ENCODE measurements at places on chromosomes 2 and 18.

DNA sequence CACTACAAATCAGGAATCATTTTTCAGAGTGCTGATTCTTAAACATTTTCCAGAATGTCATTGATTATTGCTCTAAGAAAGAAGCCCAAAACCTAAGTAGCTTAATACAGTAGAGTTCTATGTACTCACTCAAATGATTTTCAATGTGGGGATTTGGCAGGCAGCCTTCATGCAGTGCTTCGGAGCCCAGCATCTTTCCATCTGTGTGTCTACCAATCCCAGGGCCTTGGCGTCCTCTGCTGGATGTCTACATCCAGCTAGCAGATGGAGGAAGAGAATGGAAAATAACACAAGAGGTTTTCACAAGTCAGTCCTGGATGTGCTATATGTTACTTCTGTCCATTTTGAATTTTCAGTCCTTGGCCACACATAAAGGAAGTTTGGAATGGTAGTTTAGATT lies 151.8 kb downstream of the RDH14 start:
- DNase-seq: no peak

DNA sequence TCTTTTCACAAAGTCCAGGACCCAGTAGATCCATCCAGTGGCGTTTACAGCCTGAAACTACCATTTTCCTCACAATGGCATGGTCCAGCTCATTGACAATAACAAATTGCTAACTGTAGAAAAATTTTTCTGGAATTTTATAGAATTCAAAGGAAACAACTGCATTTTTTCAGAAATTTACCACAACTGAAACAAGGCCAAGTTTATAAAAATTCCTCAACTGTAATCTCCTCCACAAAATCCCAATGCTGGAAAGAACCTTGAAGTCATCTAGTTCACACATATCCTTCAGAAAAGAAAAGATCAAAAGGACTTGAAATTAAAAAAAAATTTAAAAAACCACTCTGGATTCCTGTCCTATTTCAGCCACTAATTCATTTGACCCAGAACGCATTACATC lies 226.0 kb upstream of the CTAGE1 start:
- no peak for DNase-seq

GRCh38 chr2:53939656-53940055 lies 31.1 kb downstream of the PSME4 start:
- DNase-seq: no peak

DNA sequence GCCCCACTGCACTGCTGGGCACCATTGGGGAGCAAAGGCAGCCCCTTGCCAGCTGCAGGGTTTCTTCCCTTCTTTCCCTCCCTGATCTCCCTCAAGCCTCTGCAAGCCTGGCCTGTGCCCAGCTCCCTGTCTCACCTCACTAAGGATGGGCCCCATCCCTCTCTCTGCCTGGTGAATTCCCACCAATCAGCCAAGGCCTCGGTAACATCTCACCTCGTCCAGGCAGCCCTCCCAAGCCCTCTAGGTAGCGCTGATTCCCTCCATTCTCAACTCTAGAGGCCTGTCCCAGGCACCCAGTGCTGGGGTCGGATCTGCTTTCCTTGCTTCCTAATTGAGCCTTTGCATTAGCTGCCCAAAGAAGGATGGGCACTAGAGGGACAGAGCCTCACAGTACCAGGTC lies 63.0 kb downstream of the CELF4 start:
- DNase-seq: no peak

DNA sequence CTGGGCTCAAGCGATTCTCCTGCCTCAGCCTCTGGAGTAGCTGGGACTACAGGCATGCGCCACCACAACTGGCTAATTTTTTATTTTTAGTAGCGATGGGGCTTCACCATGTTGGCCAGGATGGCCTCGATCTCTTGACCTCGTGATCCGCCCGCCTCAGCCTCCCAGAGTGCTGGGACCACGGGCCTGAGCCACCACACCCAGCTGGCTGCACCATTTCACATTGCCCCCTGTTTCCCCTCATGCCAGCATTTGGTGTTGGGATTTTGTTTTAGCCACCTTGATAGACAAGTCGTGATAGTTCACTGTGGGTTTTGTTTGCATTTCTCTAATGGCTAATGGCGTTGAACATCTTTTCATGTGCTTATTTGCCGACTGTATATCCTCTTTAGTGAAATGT lies 5.8 kb upstream of the COLEC11 start:
- no peak for DNase-seq

DNA sequence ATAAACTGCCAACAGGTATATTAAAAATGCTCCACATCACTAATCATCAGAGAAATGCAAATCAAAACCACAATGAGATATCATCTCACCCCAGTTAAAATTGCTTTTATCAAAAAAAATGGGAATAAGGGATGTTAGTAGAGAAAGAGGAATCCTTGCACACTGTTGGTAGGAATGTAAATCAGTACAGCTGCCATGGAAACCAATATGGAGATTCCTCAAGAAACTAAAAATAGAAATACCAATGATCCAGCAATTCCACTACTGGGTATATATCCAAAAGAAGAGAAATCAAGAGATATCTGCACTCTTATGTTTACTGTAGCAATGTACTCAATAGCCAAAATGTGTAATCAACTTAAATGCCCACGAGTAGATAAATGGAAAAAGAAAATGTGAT lies 40.6 kb downstream of the ZRANB3 start:
- no peak for DNase-seq

GRCh38 chr2:144936442-144936841 lies 416.5 kb upstream of the ZEB2 start:
- DNase-seq: no peak

DNA sequence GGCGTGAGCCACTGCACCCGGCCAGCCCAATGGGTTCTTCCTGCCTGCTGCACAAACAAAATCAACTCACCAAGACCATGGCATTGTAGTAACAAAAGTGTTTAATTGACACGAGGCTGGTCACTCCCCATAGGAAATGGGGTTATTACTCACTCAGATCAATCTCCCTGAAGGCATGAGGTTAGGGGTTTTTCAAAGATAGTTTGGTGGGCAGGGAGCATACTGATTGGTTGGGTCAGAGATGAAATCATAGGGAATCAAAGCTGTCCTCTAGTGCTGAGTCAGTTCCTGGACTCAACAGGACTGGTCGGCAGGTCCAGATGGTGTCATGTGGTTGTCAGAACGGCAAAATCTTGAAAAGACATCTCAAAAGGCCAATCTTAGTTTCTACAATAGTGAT lies 122.1 kb downstream of the TMEM17 start:
- no peak for DNase-seq

DNA sequence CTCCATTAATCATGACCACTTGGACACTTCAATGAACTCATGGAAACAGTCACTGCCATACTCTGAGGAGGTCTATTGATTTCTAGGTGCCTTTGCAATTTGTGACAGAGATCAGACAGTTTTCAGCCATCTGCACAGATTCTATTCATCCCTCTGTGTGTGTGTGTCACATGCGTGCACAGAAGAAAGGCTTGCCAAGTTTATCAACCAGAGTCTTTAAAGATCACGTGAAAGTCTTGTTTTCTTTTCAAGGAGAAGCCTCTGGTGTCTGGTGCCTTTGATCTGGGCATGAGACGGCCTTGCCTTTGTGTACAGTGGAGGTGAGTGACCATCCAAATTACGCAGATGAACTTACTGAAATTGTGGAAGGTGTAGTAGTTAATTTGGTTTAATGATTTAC lies 164.2 kb downstream of the VAPA start:
- DNase-seq: no peak

GRCh38 chr2:129239141-129239540 lies 740.3 kb upstream of the RAB6C start:
- no peak for DNase-seq

- no peak for DNase-seq
These were observed 85.9 kb downstream of the SKA1 start for GRCh38 chr18:50460716-50461115.

- DNase-seq: no peak
These were observed 60.0 kb upstream of the SGPP2 start for GRCh38 chr2:222364285-222364895.

GRCh38 chr2:141933226-141933625 lies 197.6 kb downstream of the LRP1B start:
- DNase-seq: no peak

DNA sequence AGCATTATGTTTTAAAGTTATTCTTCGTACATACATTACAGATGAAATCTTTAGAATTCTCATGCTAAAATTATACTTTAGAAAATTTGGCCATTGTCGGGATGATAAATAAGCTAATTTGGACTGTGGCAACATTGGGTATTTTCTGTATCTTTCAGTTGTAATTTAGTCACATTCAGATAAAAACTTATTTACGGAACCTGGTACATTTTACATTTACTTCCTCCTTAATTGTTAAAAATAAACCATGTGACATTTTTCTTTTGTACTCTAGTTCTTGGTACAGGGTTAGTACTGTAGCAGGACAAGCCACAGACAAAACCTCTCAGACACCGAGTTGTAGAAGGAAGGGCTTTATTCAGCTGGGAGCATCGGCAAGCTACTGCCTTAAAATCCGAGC lies 4.2 kb downstream of the CNDP2 start:
- DNase-seq: no peak

- no peak for DNase-seq
These were observed 140.0 kb upstream of the PKDCC start for GRCh38 chr2:41907771-41908207.

GRCh38 chr18:58578835-58579560 lies 49.9 kb downstream of the ALPK2 start:
- DNase-seq: no peak

- peak; percentile 93 for DNase-seq
These were observed 235.1 kb downstream of the AGAP1 start for GRCh38 chr2:235728800-235729556.

GRCh38 chr2:85132834-85133637 lies at the start of gene TCF7L1:
TCF7L1 (plus strand) TSS chr2:85133392; CDS start chr2:85133685, 293 bp downstream.
- DNase-seq: peak; percentile 96

DNA sequence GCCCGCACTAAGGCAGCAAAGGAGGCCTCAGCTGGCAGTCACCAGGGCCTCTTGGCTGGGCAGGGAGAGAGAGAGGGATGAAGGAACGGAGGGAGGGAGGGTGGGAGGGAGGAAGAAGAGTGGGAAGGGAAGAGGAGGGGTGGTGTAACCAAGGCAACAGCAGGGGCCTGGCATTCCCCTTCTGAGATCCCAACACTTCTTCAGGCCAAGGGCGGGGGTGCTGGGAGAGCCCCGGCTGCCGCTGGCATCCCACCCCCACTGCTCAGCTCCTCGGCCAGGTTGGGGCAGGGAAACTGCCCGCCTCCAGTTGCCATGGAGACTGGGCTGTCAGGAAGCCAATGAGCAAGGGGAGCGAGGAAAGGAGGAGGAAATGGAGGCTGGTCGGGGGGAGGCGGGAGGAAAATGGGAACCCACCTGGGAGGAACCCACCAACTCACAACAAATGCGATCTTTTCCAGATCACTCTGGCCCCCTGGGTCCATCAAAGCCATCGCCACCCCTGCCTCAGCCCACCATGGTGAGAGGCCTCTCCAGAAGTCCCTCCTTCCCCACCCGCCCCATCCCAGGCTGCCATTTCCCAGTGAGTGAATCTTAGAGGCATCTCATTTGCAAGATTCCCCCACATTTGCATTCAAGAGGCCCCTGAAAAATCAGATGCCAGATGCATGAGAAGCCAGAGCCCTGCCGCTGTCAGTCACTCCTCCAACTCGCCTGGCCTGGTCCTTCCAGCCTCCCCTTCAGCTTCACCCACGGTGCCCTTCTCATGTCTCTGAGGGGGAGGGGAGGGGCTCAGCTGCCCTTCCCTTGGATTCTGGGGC lies 12.4 kb downstream of the SH2D6 start:
- no peak for DNase-seq

DNA sequence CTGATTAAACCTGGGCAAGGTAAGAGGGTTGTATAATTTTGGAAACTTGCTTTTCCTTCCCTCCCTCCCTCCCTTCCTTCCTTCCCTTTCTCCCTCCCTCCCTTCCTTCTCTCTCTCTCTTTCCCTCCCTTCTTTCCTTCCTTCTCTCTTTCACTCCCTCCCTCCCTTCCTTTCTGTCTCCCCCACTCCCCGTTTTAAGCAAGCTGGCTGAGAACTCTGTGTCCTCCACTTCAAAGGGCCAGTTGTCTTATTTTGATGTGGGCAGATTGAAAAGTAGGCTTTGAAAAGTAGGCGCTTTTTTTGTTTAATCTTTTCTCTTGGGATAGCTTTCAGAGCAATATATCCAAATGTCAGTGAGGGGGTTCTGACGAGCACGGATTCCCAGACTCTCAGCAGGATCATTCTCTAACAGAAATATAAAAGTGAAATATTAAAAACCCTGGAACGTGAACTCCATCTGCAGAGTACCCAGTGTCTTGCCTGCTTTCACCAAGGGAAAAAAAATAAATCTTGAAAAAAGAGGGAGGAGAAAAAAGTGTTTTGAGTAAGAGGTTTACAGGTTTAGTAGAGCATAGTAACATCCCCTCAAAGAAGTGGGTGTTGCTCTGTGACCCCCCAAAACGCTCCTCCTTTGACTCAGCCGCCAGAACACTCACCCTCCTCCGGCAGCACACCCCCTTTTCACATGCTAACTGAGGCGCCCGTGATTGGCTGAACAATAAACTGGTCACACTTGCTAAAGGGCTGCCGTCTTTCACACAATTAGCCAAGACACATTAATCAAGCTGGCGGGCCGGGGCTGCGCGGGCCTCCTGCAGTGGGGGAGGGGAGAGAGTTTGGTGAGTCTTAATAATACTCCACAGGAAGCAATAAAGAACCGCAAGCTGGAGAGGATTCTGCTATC lies 52.2 kb downstream of the CDK15 start:
- DNase-seq: peak; percentile 47

DNA sequence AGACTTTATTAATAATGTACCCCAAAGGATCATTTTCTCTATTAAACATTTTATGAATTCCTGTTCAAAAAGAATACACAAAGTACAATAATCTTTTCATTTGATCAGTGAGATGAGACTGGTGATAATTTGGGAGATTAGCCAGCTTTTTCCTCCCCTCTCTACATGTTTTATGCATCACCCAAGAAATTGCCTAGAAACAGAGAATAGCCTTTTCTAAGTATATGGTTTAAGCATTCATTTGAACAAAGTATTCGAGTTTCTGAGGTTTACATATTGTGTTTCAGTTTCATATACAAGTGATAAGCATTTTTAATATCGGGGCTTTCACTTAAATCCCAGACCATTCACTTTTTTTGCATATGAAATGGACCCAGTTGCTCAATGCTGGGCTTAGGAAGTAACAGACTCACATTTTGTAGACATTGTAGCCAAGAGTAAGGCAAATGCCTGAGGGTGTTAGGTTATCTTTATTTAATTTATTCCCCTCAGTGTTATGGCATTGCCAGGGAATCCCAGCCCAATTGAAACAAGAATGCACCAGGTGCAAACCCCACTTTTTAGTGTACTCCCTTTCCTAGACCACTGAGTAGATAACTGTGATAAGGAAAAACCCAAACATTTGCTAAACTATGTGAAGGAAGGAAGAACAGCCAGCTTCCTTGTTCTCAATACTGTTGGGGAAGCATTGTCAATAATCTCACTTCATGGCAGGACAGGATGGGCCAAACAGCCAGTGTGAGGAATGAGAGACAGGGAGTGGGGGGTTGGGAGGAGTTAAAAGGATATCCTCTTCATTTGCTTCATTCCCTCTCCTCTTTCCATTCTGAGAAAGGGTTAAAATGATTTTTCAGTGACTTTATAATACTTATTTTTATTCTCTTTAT lies 3.5 kb downstream of the CPO start:
- no peak for DNase-seq

GRCh38 chr2:230742781-230743180 lies 30.1 kb downstream of the CAB39 start:
- no peak for DNase-seq

- no peak for DNase-seq
These were observed 78.5 kb upstream of the HK2 start for GRCh38 chr2:74755386-74755785.

- no peak for DNase-seq
These were observed 113.2 kb downstream of the GYPC start for GRCh38 chr2:126769118-126769517.

- DNase-seq: no peak
These were observed 577.4 kb upstream of the GCFC2 start for GRCh38 chr2:76288146-76288545.
